ENCODE measurements at places on chromosomes 3 and 15. TPM values are rescaled to one million over a fixed set of nuclear protein-coding genes. Genes with fewer than 3 reads are reported as not detected.

DNA sequence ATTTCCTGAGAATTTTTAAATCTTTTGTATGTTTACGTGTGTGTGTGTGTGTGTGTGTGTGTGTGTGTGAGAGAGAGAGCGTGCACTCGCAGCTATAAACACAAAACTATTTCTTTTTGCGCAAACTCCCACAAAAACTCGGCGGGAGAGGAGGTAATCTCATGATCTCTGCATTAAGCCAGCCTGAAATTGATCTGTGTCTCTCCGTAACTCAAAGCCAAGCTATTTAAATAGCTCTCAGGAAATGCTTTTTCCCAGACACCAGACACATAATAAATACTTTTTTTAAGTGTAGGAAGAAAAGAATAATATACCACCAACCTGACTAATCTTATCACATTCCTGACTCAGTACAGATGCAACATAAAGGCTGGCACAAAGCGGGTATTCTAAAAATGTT lies 226.8 kb downstream of the MAGI1 start:
- no peak for DNase-seq

DNA sequence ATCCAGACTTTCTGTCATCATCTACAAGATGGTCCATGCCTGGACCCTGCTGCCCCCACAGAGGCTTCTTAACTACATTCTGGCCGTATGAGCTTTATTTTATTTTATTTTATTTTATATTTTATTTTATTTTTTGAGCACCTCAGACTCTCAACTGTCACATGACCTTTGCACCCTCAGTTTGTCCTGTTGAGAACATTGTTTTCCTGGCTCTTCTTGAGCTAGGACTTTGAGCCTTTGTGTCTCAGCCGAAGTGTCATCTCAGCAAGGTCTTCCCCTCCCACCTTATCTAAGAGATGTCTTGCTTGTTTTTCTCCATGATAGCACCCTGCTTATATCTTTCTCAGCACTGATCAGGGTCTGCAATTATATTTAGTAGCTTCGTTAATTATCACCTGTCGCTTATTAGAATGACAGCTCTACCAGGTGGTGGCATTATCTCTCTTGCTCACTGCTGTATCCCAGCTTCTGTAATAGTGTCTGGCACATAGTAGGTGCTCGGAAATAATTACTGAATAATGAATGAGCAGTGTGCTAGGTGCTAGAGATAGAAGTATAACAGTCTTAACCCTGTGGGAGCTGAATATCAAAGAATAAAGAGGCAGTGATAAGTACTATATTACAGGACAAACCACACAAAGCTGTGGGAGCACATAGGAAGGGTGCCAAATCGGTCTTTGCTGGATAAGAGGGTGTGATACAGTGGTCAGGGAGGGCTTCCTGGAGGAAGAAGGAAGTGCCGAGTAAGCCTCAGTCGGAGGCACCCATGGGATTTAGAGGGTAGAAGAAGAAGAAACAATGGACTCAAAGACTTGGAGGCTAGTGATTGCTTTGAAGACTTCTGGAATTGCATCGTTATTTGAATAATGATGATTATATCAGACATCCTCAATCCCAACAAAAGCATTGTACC lies 136.2 kb downstream of the ITPR1 start:
- DNase-seq: no peak

DNA sequence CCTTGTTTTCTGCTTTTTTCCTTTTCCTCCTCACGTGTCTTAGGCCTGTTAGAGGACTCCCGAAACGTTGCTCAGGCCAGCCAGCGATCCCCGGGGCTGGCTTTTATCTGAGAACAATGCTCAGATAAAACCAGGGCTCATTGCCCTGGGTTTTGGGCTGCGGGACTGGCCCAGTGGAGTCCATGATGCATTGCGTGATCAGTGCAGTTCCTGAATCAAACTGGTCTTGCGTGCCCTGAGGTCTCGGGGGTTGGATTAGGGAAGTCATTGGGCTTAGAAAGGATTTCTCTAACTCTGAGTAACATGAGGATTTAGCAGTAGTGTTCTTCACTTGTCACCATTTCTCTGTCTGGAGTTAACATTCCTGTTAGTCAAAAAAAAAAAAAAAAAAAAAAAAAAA lies 66.3 kb downstream of the CCR1 start:
- DNase-seq: no peak

SEMA7A gene
- total RNA-seq: 19.4 TPM

CPEB1 gene
- 0.27 TPM for total RNA-seq

Data from hematopoietic multipotent progenitor cell (in vitro differentiated cells).